ENCODE measurements at places on chromosomes 6 and 20.

- DNase-seq, result no peak
Observed at GRCh38 chr6:16721977-16722376, 39.3 kb downstream of the ATXN1 start.

GRCh38 chr20:32751702-32752457 lies 8.6 kb upstream of the COMMD7 start:
- DNase-seq, result no peak

GRCh38 chr6:155084431-155085123 lies 89.5 kb downstream of the TIAM2 start:
- no peak for DNase-seq

GRCh38 chr20:55160037-55160436 lies 684.6 kb downstream of the DOK5 start:
- no peak for DNase-seq

DNA sequence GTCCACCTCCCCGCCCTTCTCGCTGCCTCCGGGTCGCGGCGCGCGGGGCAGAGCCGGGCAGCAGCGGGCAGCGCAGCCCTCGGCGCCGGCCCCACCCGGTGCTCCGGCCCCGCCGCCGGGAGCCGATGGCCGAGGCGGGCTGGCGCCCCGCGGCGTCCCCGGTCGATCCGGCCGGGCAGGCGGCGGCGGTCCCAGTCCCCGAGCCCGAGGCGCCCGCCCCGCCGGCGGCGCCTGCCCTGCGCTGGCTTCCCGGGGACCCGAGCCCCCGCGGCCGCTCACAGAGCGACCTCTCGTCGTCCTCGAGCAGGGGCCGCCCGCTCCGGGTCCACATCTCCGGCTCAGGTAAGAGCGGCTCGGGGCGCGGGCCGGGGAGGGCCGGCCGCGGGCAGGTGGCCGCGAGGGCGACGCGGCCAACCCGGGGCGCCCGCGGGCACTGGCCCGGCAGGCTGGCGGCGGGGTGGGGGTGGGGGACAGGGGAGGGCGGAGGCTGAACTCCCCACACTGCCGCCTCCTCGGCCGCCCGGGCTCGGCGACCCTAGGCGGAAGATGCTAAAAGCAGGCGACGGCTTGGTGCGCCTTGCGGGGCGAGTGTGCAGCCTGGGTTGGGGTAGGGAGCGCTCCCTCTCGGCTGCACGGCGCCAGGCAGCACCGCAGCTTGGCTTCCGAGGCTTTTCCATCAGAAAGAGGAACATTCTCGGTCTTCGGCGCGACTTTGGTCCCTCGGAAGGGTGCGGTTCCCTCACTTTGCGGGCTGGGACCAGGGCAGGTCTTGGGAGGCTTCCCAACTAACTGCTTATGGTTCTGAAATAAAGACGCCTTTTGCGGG lies 25.6 kb upstream of the FUCA2 start:
- DNase-seq, result no peak

DNA sequence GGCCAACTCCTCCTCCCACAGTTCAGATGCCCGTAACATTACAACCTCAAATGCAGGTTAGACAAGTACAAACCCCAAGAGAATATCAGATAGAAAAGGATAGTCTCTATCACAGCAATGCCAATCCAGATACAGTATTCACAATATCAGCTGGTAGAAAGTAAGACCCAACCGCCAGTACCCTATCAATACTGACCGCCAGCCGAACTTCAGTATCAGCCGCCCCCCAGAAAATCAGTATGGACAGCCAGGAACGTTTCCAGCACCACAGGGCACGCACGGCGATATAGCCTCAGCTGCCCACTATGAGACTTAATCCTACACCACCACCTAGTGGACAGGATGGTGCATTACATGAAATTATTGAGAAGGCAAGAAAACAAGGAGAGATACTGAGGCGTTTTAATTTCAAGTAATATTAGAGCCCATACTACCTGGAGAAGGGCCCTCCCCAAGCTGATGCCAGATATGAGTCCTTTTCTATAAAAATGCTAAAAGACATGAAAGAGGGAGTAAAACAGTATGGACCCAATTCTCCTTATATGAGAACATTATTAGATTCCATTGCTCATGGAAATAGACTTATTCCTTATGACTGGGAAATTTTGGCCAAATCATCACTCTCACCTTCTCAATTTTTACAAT lies 17.6 kb upstream of the EIF2S2 start:
- no peak for DNase-seq

DNA sequence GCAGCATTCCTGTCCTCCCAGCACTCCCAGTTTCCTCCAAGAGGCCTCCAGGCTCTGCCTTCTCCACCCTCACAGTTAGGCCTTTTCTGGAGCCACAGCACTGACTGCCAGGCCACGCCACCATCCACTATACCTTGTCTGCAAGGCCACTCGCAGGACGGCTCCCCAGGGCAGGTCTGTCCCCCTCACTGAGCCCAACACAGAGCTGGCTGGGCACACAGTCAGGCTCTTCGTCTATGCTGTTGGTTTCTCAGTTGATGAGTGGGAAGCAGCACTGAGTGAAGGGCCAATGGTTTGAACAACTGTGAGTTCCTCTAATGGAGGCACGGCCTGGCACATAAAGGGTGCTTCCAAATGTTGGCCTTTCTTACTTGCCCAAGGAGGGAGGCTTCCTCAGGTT lies 95.2 kb downstream of the GRM4 start:
- DNase-seq, result no peak

GRCh38 chr6:15483060-15483459 lies 179.8 kb downstream of the DTNBP1 start:
- no peak for DNase-seq

GRCh38 chr6:29958921-29959320 lies 16.6 kb downstream of the HLA-A start:
- no peak for DNase-seq

- no peak for DNase-seq
Observed at GRCh38 chr6:144314003-144314485, 28.9 kb downstream of the UTRN start.
